A549 treated with DMSO at 1 μM for 4 hours (cell line): ENCODE measurements at places on chromosomes 6 and 20. TPM values are rescaled to one million over a fixed set of nuclear protein-coding genes. Genes with fewer than 3 reads are reported as not detected.

Gene TINAG
- total RNA-seq = not detected in 5 replicates

Gene ACTL10
- total RNA-seq = 0.05 TPM in 1 of 5 replicates, not detected in the others

Gene SEMG1
- not detected in 5 replicates for total RNA-seq

Gene POU3F2
- 0.01 to 0.02 TPM in 2 of 5 replicates, not detected in the others for total RNA-seq

Gene SLC26A8
- not detected in 5 replicates for total RNA-seq

Gene ZBTB22
- total RNA-seq = 3.3 to 4.9 TPM (median 3.9 TPM) in 5 replicates

Gene GLP1R
- not detected in 5 replicates for total RNA-seq

Gene BPI
- total RNA-seq = not detected in 5 replicates

Gene CLDN20
- total RNA-seq = not detected in 5 replicates

Gene NT5E
- 31.5 to 51.7 TPM (median 39.4 TPM) in 5 replicates for total RNA-seq

Gene HCRTR2
- total RNA-seq = not detected in 5 replicates

Gene HECA
- 1.3 to 2.9 TPM (median 2.2 TPM) in 5 replicates for total RNA-seq

Gene PKIB
- total RNA-seq = 0.32 to 0.84 TPM (median 0.74 TPM) in 5 replicates

Gene CLPSL1
- total RNA-seq = not detected in 5 replicates
